ENCODE measurements at places on chromosomes 2 and 18.

GRCh38 chr2:100537918-100538317, 24.9 kb upstream of the PDCL3 start:
- DNase-seq: no peak

GRCh38 chr2:126518196-126518595, 137.8 kb upstream of the GYPC start:
- DNase-seq: no peak

GRCh38 chr2:163592954-163593622, 142.7 kb downstream of the FIGN start:
- DNase-seq: no peak

- no peak for DNase-seq
Observed at GRCh38 chr2:196925768-196926561, 542 bp downstream of the PGAP1 start.

DNA sequence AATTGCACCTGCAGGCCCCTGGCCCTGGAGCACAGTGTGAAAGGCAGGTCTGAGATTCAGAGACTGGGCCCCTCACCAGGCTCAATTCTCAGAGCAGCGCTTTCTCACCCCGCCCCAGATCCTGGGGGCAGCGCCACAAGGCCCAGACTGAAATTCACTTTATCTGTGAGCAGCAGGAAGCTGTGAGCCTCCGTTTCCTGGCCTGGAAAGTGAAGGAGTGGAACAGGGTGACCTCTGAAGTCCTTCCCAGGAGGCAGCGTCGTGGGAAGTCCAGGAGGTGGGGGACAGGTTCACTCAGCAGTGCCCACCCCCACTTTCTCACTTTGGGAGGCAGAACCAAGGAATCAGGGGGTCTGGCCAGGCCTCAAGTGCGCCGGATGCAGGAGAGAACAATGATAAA, 235.4 kb downstream of the NDUFA10 start:
- peak; percentile 0 for DNase-seq

DNA sequence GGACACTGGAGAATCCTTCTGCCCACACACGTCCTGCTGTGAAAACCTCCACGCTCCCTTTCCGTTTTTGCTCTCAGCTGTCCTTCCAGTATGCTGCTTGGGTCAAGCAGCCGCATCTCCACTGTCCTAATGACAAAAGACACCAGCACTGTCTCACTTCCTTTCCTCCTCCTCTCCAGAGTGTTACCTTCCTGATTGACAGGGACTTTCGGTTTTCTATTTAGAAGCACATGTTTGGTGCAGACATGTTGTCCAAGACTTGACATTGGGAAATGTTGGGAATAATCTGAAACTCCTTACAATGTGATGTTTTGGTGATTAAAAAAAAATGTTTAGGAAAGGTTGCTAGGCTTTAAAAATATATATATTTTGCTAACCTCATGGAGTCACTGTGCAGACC, 226.6 kb downstream of the FAM210A start:
- DNase-seq: no peak

DNA sequence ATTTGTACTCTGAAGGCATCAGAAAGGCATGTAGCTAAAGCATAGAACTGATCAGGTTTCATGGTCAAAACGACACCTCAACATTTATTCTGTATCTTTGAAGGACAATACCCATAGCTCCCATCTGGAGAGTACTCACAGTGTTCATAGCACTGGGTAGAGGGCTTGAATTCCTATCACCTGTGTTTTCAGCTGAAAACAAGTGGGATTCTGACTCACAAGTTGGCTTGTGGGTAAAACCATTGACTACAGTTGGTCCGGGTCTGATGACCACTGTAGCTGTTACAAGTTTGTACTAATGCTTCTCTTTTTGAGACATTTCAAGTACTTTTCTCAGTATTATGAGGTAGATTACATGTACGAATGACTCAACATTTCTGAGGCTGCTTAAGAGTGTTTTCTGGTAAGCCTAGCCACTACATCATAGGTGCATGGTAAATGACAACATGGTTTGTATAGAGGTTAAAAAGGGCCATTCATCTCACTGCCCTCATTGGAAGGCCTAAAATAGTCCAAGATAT, 68.6 kb upstream of the PELI1 start:
- DNase-seq: peak; percentile 48

- no peak for DNase-seq
Observed at GRCh38 chr2:72913486-72914205, 3.7 kb upstream of the EMX1 start.

GRCh38 chr18:21300908-21301200, 58.8 kb downstream of the GREB1L start:
- no peak for DNase-seq

DNA sequence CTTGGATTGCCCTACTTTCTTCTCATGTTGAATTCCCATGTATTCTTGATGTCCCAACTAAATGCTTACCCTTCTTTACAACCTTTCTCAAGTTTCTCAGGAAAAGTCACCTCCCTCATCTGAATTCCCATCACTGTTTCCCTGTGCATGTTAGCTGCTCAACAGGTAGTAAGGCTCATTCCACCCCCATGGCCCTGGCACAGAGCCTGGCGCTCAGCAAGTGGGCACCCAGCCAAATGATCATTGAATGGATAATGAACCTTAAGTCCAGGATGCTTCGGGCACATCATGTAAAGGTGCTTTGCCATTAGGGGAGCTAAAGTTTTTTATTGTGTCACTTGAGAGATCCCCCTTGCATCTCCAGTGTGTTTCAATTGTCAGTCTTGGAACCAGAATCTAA, 124.0 kb downstream of the PKP4 start:
- DNase-seq: no peak

DNA sequence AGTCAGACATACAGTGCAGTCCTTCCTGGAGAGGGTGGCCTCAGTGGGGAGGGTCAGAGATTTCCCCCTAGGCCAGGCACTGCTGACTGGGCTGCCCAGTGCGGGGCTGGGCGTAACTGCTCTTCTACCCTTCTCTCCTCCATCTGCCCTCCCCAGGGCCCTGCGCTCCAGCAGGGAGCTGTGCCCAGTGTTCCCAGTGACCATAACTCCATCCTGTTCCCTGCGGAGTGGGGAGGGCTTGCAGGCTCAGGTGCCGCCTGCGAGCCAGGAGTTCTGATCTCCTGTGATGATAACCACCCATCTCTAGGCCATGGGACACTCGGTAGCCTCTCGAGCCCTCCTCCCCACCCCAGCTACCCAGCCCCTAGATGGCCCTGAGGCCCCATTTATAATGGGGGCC, 107.6 kb downstream of the SMAD7 start:
- DNase-seq: no peak

GRCh38 chr2:164903951-164904350, 51.4 kb downstream of the SLC38A11 start:
- DNase-seq: no peak

- DNase-seq: no peak
Observed at GRCh38 chr2:105796131-105796638, 51.5 kb downstream of the NCK2 start.

GRCh38 chr2:49403637-49404036, 249.3 kb upstream of the FSHR start:
- no peak for DNase-seq

DNA sequence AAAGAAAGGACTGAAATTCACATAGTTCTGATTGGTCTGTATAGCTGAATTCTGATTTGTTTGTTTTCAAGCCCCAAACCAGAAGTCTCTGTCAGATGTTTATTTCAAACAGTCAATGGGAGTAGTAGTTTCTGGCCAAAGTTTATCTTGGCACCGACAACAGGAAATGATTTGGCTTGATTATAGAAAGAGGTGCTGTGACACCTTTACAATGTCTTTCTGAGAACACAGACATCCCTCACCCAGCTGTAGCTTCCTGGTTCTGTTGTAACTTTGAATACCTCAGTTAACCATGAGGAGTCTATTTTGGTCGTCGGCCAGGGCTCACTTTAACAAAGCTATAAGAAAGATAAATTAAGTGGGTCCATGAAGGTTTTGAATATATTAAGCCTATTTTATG, 545.0 kb upstream of the ZNF804A start:
- no peak for DNase-seq

- no peak for DNase-seq
Observed at GRCh38 chr2:43106559-43107527, 119.6 kb downstream of the ZFP36L2 start.

GRCh38 chr2:218229239-218229638, 12.2 kb downstream of the ARPC2 start:
- peak; percentile 25 for DNase-seq

- no peak for DNase-seq
Observed at GRCh38 chr2:96204836-96205624, 3.6 kb downstream of the STARD7 start.

GRCh38 chr2:190512539-190513095, 21.9 kb downstream of the NEMP2 start:
- no peak for DNase-seq

DNA sequence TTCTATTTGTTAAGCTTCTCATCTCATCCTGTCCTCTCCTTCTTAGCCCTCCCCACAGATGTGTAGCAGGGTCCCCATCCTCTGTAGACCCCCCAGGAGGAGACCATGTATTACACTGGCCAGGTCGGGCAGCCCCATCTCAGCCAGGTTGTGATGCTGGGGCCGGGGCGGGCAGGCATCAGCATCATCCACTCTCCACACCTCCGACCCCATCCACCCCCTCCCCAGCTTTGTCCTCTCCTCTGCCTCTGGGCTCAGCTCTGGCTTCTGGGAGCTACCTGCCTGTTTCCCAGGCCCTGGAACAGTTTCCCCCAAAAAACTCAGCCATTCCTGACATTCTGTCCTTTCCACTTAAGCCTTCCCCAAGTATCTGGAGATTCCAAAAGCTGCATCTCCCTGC, 49.2 kb downstream of the GBX2 start:
- DNase-seq: no peak

DNA sequence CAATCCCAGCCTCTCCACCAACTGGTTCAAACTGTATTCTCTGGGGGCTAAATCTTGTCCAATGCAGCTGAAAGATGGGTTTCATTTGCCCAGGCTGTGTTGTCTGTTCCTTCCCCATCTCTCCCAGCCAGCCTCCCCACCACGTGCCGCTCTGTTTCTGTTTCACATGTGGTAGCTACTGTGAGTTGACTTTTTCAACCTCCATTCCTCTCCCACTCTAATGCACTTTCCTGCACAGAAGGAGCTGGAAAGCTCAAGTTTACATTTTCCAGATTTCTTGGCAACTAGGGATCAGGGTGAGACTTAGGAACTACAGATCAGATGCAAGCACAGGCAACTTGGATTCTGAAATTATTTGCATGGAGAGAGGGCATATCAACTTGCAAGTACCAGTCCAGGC, 19.0 kb upstream of the NPAS2 start:
- no peak for DNase-seq

DNA sequence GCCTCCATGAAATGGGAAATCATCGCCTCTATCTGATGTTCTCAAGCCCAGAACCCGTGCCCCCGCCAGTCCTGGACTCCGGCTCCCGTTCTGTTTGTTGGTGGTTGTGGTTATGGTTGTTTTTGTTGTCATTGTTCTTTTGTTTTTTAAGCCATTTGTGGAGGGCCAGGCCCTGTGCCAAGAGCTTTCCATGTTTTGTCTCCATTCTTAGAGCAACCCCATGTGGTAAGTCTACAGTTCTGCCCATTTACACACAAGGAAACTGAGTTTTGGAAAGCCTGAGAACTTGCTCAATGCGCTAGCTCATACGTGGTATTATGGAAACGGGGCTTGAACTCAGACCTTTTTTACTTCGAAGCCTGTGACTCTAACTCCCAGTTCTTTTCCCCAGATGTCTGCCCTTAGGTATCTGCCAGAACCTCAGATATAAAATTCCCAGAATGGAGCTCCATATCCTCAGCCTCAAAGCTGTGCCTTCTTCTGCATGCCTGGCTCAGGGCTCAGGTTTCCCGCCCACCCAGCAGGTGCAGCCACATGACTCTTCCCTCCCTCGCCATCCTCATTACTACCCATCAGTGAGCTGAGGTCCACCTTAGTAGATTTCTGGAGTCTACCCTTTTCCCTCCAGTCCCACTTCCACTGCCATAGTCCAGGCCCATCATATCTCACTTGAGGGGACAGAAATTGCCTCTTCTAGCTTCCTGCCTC, 194.1 kb downstream of the KLHL29 start:
- no peak for DNase-seq

- DNase-seq: no peak
Observed at GRCh38 chr2:47095349-47096020, 59.6 kb downstream of the STPG4 start.

DNA sequence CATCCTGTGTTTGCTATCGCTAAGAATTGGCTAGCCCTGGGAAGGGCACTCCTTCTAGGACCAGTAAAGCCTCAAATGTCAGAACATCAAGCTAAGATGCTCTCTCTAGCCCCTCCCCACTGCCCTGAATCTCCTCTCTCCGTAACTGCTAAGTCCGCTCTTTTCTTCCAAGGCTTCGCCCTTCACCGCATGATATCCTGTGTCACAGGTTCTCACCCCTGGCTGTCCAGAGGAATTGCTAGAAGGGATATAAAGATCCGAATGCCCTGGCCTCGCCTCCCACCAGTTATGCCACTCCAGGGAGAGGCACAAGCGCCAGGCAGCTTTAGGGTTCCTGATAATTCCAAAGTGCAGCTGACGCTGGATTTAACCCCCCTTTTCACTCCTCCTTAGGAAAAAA, 17.1 kb upstream of the GPR45 start:
- no peak for DNase-seq

GRCh38 chr2:205270689-205271088, 411.6 kb upstream of the NRP2 start:
- no peak for DNase-seq

DNA sequence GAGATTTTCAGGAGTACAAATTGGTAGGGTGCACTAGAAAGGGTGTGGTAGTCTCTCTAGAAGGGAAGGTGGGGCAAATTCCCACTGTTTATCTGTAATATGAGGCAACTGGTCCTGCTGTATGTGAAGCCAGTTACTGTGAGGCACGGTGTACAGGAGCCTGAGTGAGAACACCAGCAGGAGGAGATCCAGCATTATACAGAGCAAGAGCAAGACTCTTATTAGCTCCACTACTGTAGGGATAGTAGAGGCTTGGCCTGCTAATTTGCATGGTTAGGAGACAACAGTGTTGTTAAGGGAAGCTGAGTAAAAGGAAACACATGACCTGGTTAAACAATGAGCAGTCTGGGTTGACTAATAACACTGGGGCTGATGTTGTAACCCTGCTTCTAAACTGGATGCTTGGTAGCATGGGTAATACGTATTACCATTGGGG, 76.3 kb upstream of the WDSUB1 start:
- no peak for DNase-seq

DNA sequence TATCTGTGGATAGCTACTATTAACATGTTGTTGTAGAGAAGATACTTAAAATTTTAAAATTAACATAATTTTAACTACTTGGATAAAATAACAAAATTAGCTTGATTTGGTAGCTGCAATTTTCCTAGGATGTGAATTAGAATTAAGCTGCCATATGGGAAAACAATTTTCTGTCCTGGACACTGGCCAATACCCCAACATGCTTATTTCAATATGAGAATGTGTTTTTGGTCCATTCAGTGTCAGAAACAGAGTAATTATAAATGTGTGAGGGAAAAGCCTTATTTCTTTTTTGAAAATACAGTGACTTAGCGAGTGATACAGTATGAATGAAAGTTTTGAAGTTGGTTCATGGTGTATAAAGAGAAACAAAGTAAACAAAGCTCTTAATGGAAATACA, 948.3 kb upstream of the GYPC start:
- no peak for DNase-seq

Data from CD4-positive, alpha-beta T cell treated with Interferon alpha-2 for 1 hour (primary cell).